ENCODE measurements at places on chromosomes 1 and 21.
A peak's percentile ranks its signal among the peaks of the same experiment; 100 is the strongest.

DNA sequence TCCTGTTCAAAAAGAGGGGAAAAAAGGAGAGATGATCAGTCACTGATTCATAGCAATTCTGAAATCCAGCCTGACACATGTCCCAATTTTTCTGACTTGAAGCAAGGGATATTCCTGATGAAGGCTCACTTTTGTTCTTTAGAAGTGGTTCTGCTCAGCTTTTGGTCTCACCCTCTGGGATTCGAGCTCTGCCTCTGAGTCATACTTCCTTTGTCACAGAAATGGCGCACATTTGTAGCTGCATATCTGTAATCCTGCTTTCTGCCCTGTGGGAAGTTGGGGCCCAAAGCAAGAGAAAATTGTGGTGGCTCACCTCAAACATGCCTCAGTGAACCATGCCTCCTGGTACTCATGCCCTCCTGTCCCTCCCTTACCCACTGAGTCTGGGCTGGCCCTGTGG lies 22.3 kb upstream of the FAM78B start:
- DNase-seq: no peak

DNA sequence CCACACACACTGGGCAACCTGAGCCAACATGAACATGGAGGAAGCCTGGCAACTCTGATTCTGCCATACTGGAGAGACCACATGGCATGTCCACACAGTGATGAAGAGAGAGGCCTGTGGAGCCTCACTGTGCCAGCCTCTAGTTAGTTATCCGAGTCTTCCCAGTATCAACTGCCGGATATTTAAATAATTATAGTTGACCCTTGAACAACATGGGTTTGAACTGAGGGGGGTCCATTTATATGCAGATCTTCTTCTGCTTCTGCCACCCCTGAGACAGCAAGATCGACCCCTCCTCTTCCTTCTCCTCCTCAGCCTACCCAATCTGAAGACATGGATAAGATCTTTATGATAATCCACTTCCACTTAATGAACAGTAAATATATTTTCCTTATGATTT lies 27.8 kb downstream of the DDAH1 start:
- no peak for DNase-seq

- DNase-seq: no peak
These were observed 55.1 kb downstream of the ITPKB start for GRCh38 chr1:226684026-226684425.

- no peak for DNase-seq
These were observed 35.9 kb downstream of the DNASE2B start for GRCh38 chr1:84434081-84434769.

DNA sequence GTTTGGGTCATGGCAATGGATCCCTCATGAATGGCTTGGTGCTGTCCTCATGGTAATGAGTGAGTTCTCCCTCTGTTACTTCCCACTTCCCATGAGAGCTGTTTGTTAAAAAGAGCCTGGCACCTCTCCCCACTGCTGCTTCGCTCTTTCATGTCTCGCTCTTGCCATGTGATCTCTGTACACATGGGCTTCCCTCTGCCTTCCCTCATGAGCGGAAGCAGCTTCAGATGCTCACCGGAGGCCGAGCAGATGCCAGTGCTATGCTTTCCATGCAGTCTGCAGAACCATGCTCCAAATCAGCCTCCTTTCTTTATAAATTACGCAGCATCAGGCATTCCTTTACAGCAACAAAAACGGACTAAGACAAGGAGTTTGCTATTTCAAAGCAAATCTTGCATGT lies 14.9 kb upstream of the GNPAT start:
- DNase-seq: no peak

GRCh38 chr1:98044766-98045165 lies 123.9 kb upstream of the DPYD start:
- DNase-seq: peak; percentile 2

DNA sequence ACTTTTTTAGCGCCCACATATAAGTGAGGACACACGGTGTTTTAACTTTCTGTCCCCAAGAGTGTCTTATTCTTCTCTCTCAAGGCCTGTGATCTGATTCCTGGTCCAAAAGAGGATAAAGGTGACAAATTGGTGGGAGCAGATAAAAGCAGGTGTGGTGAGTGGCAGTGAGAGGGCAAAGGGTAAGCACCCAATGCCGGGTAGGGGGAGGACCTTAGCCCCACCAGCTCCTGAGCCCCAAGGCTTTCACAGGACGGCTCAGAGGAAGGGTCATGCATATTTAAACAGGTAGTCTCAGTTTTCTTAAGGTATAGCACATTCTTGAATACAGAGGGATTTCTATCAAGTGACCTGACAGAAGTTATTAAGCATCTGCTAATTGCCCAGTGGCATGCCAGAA lies 19.6 kb downstream of the LBR start:
- no peak for DNase-seq

- DNase-seq: peak; percentile 42
These were observed 1.1 kb downstream of the LUZP1 start for GRCh38 chr1:23167353-23168078.

- DNase-seq: no peak
These were observed 11.5 kb downstream of the DENND1B start for GRCh38 chr1:197763769-197764168.

- DNase-seq: no peak
These were observed 8.6 kb upstream of the MT1HL1 start for GRCh38 chr1:237012788-237013383.

- DNase-seq: no peak
These were observed 24.3 kb downstream of the HEYL start for GRCh38 chr1:39615086-39615673.

DNA sequence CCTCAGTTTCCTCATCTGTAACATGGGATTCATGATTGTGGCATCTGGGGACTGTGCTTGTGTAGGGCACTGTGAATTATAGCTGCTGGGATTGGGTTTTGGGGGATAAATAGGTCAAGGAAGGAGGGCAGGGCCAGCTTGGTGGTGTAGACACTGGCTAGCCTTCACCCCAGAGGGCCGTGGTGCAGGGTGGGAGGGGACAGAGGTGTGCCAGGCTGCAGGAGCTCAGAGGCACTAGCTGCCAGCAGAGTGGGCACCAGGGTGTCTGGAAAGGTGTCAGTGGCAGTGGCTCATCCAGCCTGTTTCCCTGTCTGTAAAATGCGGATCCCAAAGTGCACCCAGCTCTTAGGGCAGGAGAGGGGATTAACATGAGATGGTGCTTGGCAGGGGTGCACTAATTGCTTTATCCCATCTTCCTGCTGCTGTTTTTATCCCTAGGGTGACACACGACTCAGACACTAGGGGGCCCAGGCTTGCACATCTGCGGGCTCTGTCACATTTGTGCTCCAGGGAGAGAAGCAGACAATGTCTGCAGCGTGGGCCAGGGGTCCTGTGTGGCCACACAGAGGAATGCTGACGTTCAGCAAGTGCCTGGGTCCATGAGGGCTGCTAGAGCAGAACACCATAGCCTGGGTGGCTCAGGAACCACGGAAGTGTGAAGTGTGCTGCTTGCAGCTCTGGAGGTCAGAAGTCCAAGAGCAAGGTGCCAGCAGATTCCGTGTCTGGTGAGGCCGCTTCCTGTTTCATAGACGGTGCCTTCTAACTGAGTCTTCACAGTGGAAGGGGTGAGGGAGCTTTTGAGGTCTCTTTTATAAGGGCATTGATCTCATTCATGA lies 19.3 kb downstream of the OBSCN start:
- DNase-seq: no peak

DNA sequence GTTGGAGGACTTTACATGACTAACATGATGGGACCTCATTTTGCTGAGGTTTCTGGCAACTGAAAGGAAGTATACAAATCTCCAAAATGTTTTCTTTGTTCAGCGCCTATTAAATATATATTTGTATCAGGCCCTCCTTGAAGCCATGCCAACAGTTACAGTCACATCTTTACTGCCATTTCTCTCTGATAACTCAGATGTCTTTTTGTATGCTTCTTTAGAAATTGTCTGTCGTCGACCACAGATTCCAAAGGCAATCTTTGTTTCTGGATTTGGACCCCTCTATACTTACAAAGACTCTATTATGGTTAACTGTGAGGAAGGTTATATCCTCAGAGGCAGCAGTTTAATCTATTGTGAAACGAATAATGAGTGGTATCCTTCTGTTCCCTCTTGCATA lies 69.4 kb downstream of the C4BPA start:
- DNase-seq: no peak

DNA sequence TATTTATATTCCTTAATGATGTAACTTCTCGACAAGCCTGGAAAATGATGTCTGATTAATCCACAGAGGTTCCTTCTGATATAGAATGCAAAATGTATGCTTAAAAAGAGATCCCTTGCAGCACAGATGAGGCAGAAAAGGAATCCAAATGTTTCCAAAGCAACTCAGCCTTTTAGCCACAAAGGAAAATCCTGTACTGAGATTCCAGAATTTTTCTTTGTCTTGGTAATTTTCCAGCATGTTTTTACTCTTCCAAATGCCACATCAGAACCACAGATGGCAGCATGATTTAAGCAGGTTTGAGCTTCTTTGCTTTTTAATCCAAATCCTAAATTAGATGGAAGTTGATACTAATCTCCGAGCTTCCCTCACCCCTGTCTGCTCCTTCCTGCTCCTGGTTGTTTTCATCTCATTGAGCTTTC lies 176.4 kb upstream of the PALMD start:
- DNase-seq: no peak

DNA sequence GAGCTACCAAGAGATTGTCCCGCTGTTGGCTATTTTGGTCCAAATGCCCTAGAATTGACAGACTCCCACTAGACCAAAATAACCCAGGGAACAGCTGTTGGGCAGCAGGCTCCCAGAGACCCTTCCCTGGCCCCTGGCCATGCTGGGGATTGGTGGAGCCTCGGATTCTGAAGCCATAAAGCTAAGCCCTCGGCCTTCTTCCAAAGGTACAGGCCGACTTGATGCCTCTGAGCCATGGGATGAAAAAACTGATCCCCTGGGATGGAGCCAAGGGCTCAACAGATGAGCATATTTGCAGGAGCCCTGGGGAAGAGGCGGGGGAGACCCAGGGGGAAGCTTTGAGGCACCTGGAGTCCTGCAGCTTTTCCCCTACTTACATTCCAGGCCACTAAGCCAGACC lies 1.0 kb upstream of the LRRC38 start:
- DNase-seq: no peak

DNA sequence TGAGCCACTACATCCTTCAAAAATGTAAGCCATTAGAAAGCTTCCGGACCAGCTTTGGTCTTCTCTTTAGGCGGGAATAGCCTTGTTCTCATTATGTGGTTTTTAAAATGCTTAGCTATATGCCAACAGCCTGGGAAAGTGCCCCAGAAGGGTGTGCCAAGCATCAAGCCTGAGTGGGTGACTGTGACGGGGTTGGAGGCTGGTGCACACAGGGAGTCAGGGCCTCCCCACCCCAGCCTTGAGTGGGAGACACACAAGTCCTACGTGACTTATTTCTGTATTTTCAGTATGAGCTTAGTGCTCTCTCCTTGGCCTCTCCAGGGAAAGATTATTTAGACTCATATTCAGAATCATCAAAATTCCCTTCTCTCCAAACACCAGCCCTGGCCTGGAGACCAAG lies 9.8 kb downstream of the UBASH3A start:
- peak; percentile 62 for DNase-seq

GRCh38 chr1:236455243-236455642 lies 61.2 kb downstream of the EDARADD start:
- no peak for DNase-seq

DNA sequence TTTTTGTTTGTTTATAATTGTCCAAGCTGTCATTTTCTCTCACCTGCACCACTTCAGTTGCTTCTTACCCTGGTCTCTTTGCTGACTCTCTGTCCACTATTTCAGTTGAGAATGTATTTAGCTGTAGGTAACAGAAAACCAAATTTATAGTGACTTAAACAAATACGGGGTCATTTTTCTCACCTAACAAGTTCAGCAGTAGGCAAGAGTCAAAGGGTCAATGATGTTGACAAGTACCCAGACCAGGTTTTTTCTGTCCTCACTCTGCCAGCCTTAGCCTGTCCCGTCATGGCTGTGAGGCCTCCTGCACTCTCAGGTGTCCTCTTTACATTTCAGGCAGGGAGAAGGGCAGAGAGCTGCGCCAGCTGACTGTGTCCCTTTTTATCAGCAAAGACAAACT lies 11.8 kb downstream of the RIIAD1 start:
- no peak for DNase-seq

DNA sequence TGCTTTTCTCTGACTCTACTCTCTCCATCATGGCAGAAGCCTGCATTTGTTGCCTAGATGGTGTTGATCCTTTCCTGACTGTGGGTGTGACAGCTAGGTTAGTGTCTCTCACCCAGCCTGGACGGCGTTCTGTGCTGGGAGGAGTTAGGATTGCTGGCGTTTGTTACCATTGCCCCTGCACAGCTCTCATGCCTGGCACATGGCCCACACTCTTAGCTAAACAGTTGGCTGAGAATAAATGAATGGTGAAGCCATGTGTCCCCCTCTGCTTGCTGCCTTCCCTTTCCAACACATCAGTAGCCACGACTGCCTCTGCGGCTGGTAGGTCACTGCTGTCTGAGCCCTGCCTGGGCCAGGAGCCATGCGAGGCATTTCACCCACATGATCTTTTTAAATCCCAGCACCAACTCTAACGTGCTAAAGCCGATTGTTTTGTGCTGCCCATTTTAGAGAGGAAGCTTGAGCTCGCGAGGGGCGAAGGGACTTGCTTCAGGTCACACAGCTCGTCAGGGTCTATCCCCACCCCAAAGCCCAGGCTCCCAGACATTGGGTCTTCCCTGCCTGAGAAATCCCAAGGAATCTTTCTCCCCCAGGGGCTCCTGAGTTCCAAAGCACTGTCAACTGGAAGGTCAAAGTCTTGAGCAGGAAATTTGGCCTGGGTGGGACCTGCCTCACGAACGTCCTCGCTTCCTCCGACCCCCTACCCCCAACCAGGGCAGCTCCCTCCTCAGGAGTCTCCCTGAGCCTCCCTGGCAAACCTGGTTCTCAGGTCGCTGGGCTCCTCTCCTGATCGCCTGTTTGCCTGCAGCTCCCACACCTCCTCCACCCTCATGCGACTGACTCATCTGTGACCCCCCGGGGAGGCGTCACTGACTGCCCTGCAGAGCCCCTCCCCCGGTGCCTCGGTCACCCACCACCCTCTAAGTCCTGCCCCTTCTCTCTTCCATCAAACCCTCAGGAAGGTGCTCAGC lies 271.7 kb upstream of the C1orf174 start:
- DNase-seq: no peak

GRCh38 chr21:40505681-40506080 lies 341.3 kb downstream of the DSCAM start:
- no peak for DNase-seq

- no peak for DNase-seq
These were observed 8.5 kb downstream of the GPBP1L1 start for GRCh38 chr1:45677751-45678245.

Data from activated CD4-positive, alpha-beta T cell treated with anti-CD3 and anti-CD28 coated beads for 48 hours (primary cell).